ENCODE measurements at places on chromosomes 1 and 21.

DNA sequence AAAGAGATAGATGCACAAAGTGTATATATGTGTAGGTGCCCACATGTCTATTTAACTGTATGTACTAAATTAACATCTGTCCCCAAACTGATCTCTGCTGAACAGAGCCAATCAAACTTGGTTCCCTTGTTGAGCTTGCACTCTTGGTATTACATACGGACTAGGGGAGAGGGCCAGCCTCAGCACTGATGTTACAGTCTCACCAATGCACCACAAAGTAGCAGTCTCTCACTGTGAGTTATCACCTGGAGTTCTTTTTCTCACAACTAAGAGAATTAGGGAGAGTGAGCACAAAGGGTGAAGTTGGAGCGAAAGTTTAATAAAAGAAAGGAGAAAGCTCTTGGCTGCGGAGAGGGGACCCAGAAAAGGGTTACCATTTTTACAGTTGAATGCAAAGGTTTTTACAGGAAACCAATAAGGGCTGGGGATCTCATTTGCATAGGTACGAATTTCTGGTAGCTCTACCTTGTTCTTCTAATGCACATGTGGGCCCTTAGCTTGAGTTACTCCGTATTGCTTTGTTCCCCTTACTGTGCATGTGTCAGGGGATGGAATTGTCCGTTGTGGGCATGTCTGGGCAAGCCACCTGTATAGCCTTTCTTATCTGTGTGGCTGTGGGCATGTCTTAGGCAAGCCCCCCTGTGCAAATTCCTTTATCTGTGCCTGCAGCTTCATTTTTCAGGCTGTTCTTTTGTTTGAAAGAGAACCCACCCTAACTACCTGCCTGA, 13.3 kb upstream of the CHI3L2 start:
- no peak for DNase-seq

GRCh38 chr1:49213301-49213700, 436.6 kb upstream of the BEND5 start:
- DNase-seq: no peak

DNA sequence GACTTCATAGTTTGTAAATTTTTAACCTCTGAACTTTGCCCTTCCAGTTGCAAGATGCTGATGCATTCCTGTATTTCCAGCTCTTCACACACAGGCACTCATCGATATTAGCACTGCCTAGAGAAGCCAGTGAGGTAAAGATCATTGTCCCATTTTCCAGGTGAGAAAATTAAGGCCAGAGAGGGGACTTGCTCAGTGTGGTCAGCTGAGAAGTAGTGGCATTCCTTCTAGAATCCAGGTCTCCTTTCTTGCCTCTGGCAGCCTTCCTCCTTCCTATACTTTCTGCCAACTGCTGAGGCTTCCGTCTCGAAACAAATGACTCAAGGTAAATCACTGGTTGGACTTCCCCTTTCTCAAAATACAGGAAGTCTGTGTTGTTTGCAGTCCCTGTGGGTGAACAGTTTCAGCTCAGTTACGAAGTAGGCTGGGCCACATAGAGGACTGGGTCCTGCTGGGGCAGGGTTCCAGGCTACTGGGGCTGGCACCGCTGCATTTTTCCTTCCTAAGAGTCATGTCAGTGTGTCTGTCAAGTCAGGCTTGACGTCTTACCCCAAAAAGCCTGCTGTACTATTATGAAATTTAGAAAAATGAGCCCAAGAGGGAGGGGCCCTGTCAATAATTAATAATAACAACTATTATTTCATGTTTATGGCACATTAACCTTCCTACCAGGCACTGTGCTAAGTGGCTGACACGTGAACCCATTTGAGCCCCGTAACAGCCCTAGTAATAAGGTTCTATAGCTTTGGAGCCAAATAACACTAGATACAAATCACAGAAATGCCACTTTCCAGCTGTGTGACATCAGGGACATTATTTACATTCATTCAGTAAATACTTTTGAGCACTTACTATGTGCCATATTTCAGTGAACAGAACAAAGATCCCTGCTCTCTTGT, 16.6 kb upstream of the RNF19B start:
- DNase-seq: no peak

DNA sequence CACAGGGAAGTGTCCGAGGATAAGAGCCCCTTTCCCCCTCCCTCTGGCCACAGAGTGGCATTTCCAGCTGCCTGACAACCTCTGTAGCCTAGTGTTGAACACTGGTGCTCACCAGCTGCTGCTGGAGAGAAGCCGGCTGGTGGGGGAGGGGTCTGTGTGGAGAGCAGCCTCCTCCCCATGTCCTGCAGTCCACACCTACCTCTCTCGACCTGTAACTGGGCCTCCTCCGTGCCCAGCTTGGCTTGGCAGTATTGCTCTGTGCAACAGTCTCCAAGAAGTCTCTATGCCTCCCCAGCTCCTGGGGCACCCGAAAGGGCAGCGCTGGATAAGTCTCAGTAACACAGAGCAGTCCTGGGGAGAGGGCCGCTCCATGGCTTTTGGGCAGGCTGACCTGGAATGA, 17.0 kb downstream of the PAPPA2 start:
- DNase-seq: no peak

DNA sequence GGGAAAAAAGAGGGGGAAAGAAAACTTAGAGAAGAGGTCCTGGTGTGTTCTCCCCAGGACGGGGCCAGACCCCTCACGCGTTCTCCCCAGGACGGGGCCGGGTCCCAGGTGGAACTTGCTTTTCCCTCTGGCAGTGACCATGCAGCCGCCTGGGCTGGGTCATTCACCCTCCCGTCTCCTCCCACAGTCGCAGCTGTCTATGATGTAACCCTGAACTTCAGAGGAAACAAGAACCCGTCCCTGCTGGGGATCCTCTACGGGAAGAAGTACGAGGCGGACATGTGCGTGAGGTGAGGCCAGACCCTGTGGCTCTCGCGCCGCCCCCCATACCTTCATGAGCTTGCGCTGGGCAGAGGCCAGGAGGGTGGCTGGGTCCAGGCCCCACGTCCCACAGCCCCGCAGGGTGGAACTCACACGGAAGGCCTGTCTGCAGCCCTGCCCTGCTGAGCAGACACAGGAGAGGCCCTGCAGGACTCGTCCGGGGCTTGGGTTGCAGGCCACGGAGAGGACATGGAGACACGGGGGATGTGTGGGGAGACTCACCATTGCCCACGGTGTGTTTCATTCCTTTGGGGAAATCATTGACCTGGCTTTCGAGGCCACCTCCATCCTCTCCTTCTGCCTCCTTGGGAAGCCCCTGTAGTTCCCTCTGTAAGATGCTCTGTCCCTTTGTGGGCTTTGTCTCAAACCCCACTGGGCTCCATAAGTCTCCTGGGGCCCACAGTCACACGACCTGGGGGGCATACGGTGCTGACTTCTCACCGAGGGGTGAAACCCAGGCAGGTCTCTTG, 40.7 kb upstream of the TRAPPC10 start:
- no peak for DNase-seq

DNA sequence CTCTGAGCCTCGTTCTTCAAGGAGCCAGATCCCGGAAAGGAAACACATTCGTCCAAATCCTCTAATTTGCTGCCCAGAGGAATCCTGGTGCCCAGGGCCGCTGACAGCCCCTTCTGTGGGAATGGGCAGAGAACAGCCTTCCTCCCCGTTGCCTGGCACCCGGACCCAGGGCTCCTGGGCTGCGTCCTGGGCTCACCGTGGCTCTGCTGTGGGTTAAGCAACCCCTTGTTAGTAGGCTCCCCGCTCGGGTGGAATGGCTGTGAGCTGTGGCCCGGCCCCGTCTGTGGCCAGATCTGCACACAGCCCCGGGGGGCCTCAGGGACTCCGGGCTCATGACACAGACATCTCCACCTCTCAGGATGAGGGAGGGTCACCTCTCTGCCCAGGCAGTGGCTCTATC, 122.9 kb upstream of the ARHGEF16 start:
- DNase-seq: no peak

GRCh38 chr1:32192220-32192948, 8.0 kb upstream of the CCDC28B start:
- no peak for DNase-seq

- DNase-seq: no peak
These were observed 95.1 kb downstream of the TAS1R2 start for GRCh38 chr1:18764362-18764761.

DNA sequence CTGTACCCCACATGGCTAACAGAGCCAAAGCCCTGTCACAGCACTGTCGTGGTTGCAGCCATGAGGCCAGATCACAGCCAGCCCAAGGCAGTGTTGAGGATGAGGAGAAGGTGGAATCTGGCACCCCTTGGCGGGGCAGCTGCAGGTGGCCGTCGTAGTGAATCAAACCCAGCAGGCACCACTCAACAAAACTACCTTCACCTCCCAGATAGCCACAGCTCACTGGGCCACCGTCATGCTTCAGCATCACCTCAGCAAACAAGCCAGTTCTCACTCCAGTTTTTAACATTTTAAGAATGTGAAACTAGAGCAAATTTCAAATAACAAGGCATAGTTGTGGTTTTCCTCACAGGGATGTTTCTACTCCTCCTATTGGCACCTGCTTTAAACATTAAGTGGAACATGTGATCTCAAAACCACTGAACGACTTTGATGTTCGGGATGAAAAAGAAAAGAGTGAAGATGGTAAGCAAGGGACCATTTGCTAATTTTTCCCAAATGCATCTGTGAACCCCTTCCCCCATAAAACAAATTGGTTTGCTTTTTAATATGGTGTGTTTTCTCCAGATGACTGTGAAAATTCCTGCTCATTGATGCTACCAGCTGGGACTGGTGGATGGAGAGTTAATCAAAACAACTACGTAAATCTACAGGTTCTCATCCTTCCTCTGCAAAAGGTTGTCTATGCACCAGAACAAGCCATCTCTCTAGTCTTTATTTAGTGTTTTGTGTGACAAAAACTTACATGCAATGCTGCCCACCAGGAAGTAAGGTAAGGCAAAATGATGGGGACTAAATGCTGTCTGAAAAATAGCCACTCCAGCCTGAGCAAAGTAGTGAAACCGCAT, 45.5 kb downstream of the TOR1AIP2 start:
- no peak for DNase-seq

DNA sequence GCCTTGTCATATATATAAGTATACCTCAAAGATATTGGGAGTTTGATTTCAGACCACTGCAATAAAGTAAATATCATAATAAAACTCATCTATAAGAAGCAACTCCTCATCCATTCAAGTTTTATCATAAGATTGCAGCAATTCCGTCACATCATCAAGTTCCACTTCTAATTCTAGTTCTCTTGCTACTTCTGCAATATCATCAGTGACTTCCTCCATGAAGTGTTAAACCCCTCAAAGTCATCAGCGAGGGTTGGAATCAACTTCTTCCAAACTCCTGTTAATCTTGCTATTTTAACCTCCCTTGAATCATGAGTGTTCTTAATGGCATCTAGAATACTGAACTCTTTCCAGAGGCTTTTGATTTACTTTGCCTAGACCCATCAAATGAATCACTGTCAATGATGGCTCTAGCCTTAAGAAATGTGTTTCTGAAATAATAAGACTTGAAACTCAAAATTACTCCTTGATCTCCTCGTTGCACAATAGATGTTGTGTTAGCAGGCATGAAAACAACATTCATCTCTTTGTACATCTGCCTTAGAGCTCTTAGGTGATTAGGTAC, 88.3 kb downstream of the RPE65 start:
- DNase-seq: no peak

GRCh38 chr1:236623371-236624166, 19.3 kb upstream of the HEATR1 start:
- DNase-seq: peak; percentile 78

DNA sequence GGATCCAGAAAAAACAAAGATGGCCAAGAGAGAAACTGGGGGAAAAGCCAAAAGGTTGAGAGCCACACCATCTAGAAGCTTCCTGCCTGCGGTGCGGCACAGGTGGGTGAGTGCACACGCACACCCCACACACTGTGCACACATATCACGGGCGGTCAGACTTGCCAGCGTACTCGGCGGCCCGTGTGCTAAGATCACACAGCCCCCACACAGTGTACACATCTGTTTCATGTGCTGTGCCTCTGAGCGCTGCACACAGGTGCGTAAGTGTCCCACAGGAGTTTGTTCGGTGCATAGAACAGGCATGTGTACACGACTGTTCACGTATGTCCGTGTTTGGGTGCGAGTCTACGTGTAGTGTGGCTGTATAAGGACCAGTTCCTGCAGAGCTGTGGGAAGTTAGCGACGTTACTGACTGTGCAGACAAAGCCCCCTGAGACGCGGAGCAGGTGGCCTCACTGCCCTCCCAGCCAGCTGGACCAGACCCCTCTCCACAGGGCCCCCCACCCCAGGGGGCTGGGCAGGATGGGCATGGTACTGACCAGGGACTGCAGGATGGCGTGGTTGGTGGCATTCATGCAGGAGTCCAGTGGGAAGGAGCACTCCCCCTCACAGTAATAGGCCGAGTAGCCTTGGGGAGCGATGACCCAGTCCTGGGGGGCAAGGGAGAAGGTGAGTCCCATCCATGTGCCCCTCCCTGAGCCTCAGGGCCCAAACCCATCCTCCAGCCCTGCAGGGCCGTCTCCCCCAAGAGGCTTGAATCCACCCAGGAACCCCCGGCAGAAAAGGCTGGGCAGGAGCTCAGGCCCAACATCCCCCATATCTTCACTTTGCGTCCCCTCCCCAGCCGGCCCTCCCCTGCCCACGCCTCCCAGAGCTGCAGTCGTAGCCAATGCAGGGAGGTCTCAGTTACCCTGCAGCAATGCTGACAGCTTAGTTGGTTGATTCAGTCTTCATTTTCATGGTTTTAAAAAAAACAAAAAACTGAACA, 8.3 kb downstream of the OXCT2 start:
- DNase-seq: no peak

DNA sequence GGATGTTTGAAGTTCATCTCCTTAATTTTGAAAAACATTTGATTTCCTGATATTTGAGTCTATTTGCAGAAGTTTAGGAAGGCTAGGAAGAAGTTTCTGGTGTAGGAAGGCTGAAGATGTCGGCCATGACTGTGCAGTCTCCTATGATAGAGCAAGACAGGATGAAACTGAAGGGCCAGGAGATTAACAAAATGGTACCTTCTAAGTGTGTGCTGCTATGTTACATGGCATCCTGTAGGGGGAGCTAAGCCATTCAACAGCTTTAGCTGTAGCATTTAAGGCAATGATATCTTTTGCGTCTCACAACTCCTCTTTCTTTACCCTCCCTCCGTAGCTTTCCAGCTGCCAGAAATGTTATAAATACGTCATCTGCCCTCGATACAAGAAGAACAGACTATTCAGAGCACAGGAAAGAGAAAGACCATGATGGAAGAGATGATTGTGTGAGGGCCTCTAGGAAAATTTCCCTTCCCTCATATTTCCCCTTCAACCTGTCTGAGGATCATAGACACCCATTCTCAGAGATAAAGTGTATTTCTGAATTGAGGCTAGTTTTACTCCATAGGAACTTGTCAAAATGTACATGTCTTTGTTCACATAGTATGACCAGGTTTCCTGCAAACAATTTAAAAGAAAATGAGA, 61.1 kb downstream of the XCL1 start:
- peak; percentile 60 for DNase-seq

DNA sequence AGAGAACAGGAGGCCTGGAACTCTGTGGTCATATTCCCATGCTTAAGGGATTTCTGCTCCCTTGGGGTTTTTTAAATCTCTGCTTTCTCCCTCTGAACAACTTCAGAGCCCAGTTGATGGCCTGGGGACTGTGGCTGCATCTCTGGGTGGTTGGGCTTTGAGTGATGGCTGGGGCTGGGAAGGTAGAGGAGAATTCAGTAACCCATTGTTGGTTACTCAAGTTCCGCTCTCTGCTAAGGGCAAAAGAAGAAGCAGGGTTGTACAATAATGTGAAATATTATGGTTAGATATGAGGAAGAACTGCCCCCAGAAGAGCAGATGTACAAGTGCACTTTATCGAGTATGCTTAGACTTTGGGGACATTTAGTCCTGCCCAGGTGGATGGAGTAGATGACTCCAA, 72.1 kb upstream of the CNTN2 start:
- no peak for DNase-seq

All from NT2/D1 (cell line).